CD4-positive, alpha-beta memory T cell (primary cell): ENCODE measurements at places on chromosomes 1 and 21.

DNA sequence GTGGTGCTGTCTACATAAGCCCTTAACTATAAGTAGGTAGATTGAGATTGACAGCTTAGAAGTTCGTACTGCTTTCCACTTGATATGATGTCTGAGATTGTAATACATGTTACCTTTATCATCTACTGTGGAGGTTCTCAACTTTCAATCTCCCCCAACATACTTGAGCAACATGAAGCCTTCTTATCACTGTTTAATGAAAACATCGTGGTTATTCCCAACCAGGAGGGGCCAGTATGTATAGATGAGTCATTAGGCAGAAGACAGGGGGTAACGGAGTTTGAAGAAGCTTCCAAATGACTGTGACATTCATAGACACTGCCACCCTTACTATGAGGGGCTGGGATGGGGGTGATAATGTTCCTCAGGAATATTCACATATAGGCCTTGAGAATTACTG is 36.0 kb downstream of the CENPF start:
- DNase-seq: no peak

GRCh38 chr21:35225573-35225972 is 176.5 kb upstream of the RUNX1 start:
- no peak for DNase-seq

DNA sequence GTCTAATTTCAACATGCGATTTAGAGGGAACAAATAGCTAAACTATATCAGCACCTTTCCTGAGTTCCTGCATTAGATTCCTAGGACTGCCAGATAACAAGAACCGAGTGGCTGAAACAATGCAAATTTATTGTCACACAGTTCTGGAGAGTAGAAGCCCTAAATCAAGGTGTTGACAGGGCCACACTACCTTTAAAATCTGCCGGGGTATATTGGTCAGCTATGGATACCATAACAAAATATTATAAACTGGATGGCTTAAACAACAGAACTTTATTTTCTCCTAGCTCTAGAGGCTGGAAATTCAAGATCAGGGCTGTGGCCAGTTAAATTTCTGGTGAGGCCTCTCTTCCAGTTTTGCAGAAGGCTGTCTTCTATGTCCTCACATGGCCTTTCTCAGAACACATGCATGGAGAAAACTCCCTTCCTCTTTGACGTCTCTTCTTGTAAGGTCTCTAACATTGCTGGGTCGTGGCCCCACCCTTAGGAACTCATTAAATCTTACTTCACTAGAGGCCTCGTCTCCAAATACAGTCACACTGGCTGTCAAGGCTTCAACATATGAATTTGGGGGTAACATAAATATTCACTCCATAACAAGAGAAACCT is 144.3 kb downstream of the FCRL5 start:
- no peak for DNase-seq

DNA sequence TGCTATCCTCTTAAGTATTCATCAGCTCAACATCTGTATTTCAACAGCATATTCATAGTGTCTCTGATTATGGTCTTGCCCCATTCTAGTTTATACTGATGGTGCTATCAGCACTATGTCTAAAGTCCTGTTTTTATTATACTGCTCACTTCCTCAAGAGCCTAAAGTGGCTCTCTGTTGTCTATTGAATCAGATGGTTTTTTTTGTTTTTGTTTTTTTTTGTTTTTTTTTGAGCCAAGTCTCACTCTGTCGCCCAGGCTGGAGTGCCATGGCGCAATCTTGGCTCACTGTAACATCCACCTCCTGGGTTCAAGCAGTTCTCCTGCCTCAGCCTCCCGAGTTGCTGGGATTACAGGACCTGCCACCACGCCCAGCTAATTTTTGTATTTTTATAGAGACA is 6.1 kb downstream of the STX12 start:
- DNase-seq: no peak

- DNase-seq: no peak
These were observed 199.2 kb downstream of the GRIK3 start for GRCh38 chr1:36835017-36835695.

DNA sequence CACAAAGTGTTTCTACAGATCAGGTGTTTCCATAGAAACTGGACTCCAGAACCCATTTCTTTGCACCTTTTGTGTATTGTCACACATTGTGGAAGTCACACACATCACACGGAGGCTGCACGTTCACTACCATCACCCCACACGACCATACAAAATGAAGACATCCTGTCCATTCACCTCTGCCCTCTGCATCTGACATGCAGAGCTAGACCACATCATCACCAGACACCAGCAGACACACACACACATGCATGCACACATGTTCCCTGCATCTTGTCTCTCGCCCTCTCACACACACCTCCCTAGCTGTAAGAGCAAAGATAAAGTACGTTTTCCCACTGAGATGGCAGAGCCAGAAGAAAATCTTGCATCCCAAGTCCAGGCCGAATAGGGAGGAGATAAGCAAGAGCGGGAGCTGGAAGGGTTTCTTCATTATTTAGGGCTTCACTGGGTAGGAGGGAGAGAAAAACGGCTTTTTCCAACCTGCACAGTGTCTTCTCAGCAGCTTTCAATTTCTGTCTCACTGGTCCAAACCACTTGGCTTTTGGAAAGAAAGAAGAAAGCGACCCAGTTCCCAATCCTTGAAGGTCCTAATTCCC is 709 bp downstream of the PRELP start:
- DNase-seq: no peak

DNA sequence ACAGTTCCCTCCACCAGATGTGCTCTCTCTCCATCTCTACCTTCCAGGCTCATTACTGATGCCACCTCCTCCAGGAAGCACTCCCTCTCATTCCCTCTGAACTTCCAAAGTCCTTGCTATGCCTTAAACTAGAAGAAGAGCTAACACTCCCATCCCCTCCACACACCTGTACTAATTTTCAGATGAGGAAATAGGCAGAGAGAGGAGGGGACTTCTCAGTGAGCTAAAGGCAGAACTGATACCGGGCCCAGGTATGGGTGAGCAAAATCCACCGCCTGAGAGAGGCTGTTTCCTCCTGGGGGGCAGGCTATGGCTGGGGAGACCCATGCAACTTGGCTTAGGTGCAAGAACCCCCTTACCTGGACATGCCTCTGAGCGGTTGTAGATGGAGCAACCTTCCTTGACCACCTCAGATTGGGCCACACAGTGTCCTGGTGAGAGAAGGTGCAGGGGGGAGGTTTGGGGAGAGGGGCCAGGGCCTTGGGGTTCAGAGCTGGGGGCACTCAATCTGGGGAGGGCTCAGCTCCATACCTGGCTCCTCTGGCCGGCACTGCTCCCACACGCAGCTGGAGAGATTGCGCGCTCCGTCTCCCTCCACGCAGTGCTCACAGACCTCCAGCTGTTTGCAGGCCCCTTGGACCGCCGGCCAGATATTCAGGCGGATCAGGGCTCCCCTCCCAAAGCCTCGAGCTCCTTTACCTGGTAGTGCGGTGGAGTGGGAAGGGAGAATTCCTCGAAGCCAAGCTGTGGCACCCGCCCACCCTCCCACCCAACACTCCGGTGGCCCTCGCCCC is 967 bp downstream of the CD164L2 start:
- no peak for DNase-seq

GRCh38 chr1:185338719-185339622 is 21.9 kb upstream of the IVNS1ABP start:
- DNase-seq: peak; percentile 50

- DNase-seq: no peak
These were observed 23.8 kb downstream of the EIF2D start for GRCh38 chr1:206588492-206588891.

GRCh38 chr1:20814534-20814871 is 27.4 kb upstream of the HP1BP3 start:
- DNase-seq: no peak

- DNase-seq: no peak
These were observed 74.7 kb upstream of the CLDN14 start for GRCh38 chr21:36554411-36555157.

- no peak for DNase-seq
These were observed 131.6 kb downstream of the TLR5 start for GRCh38 chr1:223011505-223011856.

DNA sequence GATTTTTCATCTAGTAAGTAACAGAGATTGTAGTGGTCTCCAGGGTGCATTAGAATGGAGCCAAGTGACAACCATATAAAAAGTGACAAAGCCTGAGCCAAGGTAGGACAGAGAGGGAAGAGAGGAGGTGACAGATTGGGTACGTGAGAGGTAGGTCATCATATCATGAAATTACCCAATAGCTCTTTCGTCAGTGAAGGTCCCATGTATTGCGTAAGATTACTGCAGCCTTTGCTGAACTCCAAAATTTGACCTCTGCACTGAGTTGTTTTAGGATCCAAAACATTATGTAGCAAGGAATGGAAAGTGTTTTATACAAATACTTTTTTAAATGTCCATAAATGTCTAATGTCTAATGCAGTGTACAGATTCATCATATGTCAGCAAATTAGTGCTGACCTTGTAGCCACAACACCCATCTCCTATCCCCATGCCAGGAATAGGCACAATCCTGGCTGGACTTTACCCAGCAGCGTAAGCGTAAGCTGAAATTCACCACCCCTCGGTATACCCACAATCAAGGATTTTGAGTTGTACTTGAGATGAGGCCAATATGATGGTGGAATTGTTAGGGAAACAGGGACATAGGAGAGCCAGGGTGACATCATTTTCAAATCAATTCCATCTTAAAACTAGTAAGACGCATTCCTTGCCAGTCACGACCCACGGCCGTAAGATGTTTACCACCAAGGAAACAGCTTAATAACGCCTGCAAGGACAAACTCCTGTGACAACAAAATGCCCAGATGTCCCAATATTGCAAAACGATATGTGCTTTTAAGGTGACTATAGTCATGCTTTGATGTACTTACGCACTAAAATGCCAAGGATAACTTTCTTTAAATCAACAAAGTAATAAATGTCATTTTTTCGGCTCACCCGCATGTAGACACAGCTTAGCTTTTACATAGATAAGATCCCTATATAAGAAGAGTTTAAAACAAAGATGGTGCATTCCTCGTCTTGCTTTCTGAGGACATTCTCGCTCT is 38.1 kb upstream of the GREM2 start:
- no peak for DNase-seq

DNA sequence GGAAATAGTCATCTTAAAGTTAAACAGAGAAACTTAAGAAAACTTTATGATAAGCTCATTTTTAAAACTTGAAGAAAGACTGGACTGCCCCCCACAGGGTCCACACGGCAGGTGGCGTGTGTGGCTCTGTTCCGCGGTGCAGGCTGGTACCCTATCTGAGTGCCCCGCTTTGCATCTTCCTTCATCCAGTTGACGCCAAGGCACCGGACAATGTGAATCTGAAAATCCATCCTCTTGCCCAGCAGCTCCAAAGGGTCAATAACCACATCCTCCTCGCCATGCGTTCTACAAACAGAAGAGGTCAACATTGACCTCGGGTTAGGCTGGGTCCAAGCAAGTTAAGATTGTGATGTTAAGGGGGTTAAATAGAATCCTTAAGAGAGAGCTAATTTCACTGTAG is 54.5 kb downstream of the SCCPDH start:
- DNase-seq: no peak

- no peak for DNase-seq
These were observed 9.8 kb downstream of the NIPAL3 start for GRCh38 chr1:24425441-24425840.

- no peak for DNase-seq
These were observed 65.2 kb upstream of the SPAG17 start for GRCh38 chr1:118250232-118250631.

GRCh38 chr1:98991127-98992012 is 13.3 kb downstream of the PLPPR5 start:
- DNase-seq: peak; percentile 7

DNA sequence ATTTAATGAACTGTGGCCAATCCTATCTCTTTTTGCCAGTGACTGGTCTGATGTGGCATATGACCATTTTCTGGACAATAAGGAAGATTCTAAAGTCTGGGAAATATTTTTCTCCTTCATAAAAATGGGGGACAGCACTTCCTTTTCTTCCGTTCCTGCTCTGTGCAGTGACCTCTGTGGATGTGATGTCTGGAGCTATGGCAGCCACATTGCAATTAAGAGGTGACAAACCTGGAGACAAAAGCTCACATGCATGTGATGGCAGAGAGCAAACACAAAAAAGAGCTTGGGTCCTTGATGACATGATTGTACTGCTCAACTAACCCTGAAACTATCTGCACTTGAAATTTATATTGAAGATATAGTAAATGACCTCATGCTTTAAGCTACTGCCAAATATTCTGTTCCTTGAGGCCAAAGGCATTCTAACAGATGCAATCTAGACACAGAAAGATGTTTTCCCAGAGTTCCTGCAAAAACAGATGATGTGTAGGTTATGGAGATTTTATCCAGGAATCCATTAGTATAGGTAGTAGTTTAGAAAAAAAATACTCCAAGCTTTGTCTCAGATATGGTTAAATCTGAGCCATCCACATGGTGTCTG is 2.2 kb upstream of the MAGI3 start:
- DNase-seq: no peak

DNA sequence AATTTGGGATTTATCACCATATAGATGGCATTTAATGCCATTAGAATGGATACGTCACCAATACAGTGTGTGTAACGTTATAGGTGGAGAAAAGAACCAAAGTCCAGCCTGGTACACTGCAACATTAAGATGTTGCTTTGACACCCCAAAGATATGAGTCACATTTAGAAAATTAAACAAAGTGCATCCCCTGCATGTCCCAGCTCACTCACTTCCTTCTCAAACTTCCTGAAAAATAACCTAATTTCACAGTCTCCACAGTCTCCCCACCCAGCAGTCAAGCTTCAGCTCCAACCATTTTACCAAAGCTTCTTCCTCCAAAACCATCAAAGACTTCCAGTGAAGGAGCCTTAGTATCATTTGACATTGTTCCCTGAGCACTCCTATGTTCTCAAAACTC is 111.9 kb downstream of the OMA1 start:
- no peak for DNase-seq

DNA sequence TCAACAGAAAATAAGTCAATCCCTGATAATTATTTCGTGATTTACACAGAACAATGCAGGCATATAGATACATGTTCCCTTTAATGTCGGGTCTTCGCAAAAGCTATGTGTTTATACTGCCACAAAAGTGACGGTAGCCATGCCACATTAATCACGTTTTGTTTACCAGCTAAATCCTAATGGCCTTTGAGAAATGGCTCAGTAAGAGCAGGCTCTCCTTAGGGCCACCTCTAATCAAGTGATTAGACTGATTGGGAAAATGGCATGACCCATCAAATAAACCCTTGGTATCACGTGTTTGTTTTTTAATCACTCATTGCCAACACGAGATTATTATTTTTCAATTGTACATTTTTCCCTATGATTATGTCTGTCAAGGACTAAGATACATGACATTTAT is 102.0 kb upstream of the USP25 start:
- no peak for DNase-seq

DNA sequence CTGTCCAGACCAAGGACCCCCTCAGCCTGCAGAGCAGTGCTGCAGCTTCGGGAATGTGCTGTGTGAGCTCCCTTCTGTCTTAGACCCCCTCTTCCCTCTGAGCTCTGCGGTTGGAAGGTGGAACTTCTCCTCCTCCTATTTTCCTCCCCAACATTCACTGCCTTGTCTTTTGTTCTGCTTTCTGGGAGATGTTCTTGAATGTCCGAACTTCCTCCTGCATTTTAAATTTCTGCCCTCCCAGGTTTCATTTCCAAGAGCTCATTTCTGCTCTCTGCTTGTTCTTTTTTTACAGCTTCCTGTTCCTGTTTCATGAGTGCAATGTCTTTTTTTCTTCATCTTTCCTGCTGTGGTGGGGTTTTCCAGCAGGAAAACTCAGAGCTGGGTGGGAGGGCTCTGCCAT is 29.3 kb downstream of the RRP1 start:
- DNase-seq: no peak

GRCh38 chr1:237817277-237817676 is 73.4 kb downstream of the ZP4 start:
- no peak for DNase-seq
